ENCODE measurements at places on chromosomes 7 and 10.

- no peak for DNase-seq
Observed at GRCh38 chr7:2622869-2623697, 8.7 kb upstream of the TTYH3 start.

- DNase-seq = no peak
Observed at GRCh38 chr10:132630666-132631337, 93.2 kb downstream of the INPP5A start.

DNA sequence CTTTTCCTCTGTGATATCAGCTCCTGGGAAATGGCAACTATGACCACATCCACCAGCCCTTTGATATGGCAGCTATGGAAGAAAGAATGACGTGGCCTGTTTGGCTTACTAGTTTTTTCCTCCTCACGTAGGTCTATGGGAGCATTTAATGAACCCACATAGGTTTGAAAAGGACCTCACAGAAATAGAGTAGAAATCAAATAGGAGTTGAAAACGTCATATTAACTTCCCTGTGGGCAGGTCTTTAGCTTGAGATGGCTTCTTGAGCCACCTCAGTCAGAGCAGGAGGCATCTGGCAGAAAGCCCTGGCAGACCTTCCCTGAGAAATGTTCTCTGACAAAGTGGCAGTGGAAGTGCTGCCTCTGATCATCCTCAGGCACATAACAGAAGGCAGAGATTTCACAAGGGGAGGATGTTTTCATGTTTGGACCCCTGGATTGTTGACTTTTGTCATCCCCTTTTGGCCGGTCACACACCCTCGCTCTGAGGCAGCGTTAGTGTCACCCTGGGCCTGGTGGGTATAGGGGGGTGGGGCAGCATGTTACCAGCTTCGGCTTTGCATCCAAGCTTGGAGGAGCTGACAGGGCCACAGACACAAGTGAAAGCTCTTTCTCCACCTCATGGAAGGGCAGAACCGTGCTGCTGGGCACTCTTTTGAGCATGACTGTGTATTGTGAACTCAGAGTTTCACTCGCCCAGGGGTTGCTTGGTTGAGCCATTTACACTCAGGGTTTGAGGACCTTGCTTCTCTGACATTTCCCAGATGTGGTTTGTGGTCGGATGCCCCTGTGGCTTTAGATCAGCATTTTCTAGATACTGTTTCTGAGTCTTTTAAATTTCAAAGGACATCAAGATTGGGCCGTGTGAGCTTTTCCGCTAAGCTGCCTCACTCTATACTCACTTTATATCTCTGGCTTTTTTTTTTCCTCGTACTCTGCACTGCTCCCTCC is 184.2 kb downstream of the STK31 start:
- DNase-seq = peak; percentile 30

GRCh38 chr10:130493446-130494145 is 357.4 kb downstream of the GLRX3 start:
- DNase-seq = no peak

- no peak for DNase-seq
Observed at GRCh38 chr10:131729938-131730660, 170.7 kb upstream of the PPP2R2D start.

GRCh38 chr7:77459311-77459726 is 43.2 kb upstream of the GSAP start:
- no peak for DNase-seq

DNA sequence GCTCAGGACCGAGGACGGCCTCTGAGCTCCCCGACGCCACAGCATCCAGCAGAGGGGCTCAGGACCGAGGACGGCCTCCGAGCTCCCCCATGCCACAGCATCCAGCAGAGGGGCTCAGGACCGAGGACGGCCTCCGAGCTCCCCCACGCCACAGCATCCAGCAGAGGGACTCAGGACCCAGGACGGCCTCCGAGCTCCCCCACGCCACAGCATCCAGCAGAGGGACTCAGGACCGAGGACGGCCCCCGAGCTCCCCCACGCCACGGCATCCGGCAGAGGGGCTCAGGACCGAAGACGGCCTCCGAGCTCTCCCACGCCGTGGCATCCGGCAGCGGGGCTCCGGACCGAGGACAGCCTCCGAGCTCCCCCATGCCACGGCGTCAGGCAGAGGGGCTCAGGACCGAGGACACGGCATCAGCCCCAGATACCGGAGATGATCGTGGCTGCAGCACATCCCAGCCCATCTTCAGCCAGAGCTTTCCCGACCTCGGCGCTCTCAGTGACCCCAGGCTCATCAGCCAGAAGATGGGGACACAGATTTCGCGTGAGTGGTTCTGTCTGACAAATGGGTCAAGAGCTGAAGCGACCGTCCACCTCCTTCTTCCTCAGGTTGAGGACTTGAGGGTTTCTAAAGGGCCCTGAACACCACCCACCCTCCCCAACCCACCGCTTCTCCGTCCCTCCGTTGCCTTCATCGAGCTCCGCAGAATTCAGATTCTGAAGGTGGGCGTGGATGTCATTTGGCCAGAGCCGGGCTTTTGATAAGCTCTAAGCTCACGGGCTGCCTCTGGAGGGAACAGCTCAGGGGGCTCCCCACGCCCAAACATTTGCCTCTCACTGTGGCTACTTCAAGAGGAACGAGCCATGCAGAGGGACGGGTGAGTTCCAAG is 55.8 kb upstream of the DNAAF5 start:
- DNase-seq = no peak
